HFF-Myc (cell line): ENCODE measurements at places on chromosomes 1 and 21.

GRCh38 chr1:72278461-72278860, 3.9 kb downstream of the NEGR1 start:
- no peak for DNase-seq

GRCh38 chr1:159917533-159918351, 7.6 kb downstream of the TAGLN2 start:
- DNase-seq, result no peak

GRCh38 chr1:154788110-154788870, 81.8 kb downstream of the KCNN3 start:
- no peak for DNase-seq

GRCh38 chr1:241762713-241763339, 85.2 kb upstream of the EXO1 start:
- no peak for DNase-seq

- DNase-seq, result no peak
These were observed 23.7 kb downstream of the JAK1 start for GRCh38 chr1:64942675-64943074.

DNA sequence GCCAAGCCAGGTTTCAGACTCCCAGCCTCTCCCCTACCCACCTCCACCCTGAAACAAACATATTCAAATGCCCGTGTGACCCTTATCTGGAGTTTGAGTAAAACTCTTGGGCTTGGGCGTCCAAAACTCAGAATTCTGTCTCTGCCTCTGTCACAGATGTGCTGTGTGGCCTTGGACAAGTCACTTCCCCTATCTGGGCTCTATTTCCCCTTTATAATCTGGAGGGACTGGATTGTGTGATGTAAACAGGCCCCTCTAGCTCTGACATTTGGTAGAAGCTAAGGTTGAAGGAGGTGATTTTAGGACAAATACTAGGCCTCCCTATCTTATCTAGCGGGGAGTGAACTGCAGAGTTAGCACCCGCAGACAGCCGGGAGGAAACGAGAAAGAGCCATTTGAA, 67.5 kb downstream of the IGSF21 start:
- DNase-seq, result no peak

DNA sequence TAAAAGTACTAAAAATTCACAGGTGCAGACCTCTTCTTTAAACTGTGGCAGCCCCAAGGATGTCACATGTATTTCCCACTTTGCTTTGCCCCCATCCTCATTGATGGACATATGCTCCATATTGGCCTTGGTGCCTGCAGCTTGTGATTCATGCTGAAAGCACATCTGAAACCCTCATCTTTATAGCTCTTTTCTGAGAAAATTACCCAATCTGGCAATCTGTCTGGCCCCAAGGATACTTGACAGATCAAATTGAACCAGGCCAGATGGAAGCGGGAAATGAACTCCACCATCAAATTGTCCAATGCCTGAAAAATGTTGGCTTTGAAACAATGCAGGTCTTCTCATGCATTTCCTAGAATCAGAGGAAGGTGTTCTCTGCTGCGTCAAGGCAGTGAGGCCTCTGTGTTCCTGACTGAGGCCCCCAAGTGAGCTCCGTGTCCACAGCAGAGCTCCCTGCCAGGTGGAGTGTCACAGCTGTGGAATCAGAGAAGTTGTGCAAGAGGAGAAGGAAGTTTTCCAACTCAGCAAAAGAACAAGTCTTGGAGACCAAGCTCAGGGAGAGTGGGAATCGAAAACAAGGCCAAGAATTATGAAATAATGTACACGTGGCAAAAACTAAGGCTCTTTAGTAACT, 323.7 kb downstream of the PLPP3 start:
- peak; percentile 11 for DNase-seq

GRCh38 chr1:235937123-235937522, 70.4 kb upstream of the LYST start:
- DNase-seq, result no peak

DNA sequence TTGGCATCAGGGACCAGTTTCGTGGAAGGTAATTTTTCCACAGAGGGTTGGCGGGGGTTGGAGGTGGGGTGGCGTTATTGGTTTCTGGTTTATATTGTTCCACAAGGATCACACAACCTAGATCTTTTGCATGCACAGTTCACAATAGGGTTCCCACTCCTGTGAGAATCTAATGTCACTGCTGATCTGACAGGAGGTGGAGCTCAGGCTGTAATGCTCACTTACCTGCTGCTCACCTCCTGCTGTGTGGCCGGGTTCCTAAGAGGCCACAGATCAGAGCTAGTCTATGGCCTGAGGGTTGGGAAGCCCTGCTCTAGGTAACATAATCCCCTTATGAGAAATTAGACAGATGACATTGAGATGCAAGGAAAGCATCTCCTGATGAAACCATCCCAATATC, 12.6 kb downstream of the GBP5 start:
- DNase-seq, result no peak

DNA sequence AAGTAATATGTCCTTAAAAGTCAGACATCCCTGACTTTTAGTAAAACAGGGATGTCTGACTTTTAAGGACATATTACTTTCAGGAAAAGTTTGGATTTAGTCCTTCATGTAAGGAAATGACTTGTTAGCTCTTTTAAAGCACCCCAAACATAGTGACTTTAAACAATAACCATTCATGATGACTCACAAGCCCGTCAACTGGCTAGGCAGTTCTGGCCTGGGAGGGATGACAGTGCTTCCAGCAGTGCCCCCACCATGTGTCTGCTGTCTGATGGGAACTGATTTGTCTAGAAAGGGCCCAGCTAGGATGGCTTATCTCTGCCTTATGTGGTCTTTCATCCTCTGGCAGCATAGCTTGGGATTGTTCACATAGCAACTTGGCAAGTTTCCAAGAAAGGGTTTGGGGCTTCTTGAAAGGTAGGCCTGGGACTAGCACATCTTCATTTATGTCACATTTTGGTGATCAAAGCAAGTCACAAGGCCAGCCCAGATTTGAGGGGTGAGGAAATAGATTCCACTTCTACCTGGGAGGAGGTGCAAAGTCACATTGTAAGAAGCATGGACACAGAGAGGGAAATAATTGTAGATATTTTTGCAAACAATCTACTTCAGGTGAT, 143.5 kb downstream of the C1orf94 start:
- no peak for DNase-seq

DNA sequence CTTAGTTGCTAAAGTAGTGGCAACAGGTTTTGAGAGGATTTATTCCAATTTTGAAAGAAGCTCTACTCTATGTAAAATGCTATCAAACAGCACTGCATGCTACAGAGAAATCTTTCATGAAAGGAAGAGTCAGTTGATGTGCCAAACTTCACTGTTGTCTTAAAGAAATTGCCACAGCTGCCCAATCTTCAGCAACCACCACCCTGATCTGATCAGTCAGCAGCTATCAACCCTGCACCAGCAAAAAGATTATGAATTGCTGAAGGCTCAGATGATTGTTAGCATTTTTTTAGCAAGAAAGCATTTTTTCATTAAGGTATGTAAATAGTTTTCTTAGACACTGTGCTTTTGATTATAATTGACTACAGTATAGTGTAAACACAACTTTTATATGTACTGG, 49.6 kb downstream of the SLC9C2 start:
- DNase-seq, result no peak

- no peak for DNase-seq
These were observed 2.7 kb downstream of the MIA3 start for GRCh38 chr1:222620566-222620965.

DNA sequence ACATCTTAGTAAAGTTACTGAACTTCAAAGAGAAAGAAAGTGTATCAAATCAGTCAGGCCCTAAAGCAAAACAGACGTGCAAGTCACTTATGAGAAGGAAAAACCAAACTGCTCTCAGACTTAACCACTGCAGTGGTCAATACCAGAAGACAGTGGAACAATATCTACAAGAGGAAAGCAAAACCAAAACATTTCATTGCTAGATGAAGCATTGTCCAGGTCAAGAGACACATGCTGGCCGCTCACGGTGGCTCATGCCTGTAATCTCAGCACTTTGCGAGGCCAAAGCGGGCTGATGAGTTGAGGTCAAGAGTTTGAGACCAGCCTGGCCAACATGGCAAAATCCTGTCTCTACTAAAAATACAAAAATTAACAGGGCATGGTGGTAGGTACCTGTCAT, 82.0 kb upstream of the MROH9 start:
- DNase-seq, result no peak

- DNase-seq, result no peak
These were observed 124.3 kb upstream of the PDE4B start for GRCh38 chr1:65668368-65668767.

DNA sequence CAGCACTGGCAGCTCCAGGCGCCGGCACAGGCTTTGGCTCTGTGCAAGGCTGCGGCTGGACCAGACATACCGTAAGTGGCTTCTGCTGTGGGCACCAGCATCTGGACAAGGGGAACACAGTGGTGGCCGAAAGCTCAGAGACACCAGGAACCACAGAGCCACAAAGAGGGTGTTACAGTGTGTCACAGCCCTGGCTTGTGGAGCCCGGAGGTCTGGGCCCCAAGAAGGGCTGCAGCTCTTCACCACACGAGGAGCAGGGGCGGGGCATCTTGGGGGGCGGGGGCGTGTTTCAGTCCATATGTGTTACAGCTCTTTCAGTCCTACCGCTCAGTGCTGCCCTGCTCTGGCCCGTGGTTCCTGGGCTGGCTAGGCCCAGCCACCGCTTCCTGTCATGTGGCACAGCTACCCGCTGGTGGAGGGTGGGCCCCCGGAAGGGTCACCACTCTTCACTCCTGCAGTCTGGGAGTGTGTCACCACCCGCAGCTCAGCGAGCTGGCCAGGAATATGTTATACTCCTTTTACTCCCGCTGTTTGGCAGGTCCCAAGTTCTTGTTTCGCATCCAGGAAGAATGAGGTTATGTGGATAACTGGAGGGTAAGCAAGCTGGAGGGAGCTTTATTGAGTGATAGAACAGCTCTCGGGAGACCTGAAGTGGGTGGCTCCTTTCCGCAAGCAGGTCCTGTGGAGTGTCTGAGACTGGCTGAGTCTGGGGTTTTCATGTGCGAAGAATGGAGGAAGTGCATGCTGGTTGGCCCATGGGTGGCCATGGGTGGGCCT, 3.3 kb upstream of the LSM10 start:
- no peak for DNase-seq

GRCh38 chr1:147568551-147568950, 27.2 kb downstream of the BCL9 start:
- no peak for DNase-seq

- DNase-seq, result no peak
These were observed 24.6 kb upstream of the SLC35F3 start for GRCh38 chr1:233879841-233880240.

DNA sequence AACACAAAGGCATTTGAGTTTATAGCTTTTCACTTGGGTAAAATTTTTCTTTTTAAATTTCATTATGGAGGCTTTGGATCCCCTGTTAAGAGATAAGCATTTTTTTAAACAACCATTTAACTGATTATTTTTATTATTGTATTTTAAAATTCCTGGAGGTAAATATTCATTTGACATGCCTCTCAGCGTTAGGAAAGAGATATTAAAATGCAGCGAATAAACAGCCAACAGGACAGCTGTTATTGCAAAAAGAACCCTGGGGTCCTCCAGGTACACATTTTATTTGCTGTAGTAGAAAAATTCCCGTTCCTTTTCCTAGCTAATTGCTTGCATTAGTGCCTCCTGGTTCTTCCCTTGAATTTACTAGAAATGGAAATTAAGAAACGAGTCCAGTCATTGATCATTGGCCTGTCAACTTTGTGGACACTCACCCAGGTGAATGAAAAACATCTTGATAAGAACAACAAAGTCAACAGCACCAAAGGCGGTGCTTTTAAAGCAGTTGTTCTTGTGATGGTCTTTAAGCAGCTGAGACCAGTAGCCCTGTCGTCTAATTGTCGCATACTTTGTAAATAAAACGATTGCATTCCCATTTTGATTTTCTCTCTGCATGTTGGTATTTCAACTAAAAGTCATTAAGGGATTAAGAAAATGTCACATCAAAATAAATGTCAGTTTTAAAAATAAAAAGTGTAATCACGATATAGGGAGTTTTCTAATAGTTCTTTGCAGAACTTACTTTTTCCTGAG, 282.4 kb downstream of the GRIK1 start:
- DNase-seq, result no peak

- DNase-seq, result no peak
These were observed 56.2 kb upstream of the WDR26 start for GRCh38 chr1:224490549-224491537.

- DNase-seq, result no peak
These were observed 6.3 kb upstream of the VSIG8 start for GRCh38 chr1:159868766-159869165.

DNA sequence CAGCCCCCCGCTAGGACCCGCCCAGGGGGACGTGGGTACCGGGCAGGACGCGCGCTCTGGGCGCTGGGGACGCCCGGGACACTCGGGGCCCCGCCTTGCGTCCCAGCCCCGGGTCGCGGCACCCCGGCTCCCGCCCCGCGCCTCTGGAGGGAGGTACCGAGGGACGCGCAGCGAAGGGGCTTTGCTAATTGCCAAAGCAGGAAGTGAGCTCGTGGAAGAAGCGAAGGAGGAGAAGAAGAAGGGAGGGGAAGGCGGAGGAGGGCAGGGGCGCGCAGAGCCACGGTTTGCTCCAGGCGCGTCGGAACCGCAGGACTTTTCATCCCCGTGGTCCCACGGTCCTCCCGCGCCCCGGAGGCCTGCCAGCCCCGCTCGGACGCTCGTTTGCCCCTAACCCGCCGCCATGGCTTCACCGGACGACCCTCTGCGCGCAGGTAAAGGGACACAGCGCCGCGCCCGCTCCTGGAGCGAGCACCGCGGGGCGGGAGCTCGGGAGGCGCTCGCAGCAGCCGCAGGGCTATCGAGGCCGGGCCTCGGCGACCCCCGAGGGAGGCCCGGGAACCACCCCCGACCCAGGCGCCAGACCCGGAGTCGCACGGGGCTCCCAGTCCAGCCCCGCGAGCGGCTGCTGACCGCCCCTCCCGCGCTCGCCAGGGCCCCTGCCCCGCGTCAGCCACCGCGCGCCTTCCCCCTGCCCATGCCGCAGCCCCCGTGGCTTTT, 1.3 kb downstream of the EDARADD start:
- DNase-seq, result no peak

- no peak for DNase-seq
These were observed 15.9 kb downstream of the INKA2 start for GRCh38 chr1:111723091-111723806.

GRCh38 chr1:38029081-38029681, 16.6 kb downstream of the UTP11 start:
- DNase-seq, result no peak

DNA sequence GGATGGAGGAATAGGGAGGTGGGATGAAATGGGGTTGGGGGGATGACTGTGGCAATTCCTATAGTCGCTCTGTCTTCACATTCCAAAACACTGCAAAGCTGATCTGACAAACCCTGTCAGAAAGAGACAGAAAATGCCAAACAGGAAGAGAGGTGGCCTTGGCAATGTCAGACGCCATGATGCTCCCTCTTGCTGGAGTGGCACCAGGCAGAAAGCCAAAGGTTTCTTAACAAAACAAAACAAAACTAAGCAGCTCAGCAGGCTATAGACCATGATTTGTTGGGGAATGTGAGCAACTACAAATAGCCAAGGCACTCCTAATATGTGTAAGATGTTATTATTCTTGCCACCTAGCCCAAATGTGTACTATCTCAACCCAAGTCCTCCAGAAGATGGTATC, 42.9 kb upstream of the PLA2G2C start:
- no peak for DNase-seq

DNA sequence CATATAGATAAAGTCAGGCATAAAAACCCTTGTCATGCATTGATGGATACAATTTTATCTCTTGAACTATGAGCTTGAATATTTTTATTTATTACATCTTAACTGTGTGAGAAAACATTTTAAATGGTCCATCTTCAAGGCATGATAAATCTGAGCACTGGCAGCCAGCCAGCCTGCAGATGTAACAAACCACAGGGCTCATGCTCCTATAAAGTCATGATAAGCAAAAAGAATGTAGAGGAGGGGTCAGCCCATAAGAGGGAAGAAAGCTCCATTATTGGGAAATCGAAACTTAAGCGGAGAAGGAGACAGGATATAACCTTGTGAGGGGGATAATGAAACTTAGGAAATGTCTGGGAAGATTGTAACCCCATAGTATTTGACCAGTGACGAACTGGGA, 839.0 kb downstream of the LRRIQ3 start:
- DNase-seq, result no peak
